ENCODE measurements at places on chromosomes 2 and 18. TPM values are rescaled to one million over a fixed set of nuclear protein-coding genes. Genes with fewer than 3 reads are reported as not detected.

SERPINB5 gene
- total RNA-seq: 0.07 TPM

ABCG5 gene
- total RNA-seq: not detected

COLEC12 gene
- total RNA-seq: not detected

NT5C1B gene
- total RNA-seq: not detected

KRTCAP3 gene
- total RNA-seq: 1.1 TPM

STAM2 gene
- total RNA-seq: 9.7 TPM

LINC00305 gene
- total RNA-seq: not detected

RFX8 gene
- total RNA-seq: not detected

SMYD5 gene
- total RNA-seq: 56.6 TPM

CDH19 gene
- 1.3 TPM for total RNA-seq

SCYGR2 gene
- total RNA-seq: not detected

GNLY gene
- not detected for total RNA-seq

RIF1 gene
- total RNA-seq: 19.4 TPM

C2orf69 gene
- total RNA-seq: 8.8 TPM

CXCR4 gene
- 0.65 TPM for total RNA-seq

AMER3 gene
- not detected for total RNA-seq

DNAH7 gene
- total RNA-seq: 1.4 TPM

UGT1A3 gene
- 0.13 TPM for total RNA-seq

REG1B gene
- total RNA-seq: not detected

CD207 gene
- not detected for total RNA-seq

CNRIP1 gene
- total RNA-seq: 3.2 TPM

CROCC2 gene
- not detected for total RNA-seq

PDE11A gene
- total RNA-seq: 0.61 TPM

ST8SIA3 gene
- total RNA-seq: not detected

POTEC gene
- not detected for total RNA-seq

NAT8 gene
- total RNA-seq: not detected

COPS7B gene
- total RNA-seq: 33.1 TPM

Data from A549 treated with RU486 at 1 μM for 4 hours (cell line).